Activated CD4-positive, CD25-positive, alpha-beta regulatory T cell treated with anti-CD3 and anti-CD28 coated beads, Interleukin-2, amount 50 U/mL, for 72 hours (primary cell): ENCODE measurements at places on chromosomes 6 and 20.

DNA sequence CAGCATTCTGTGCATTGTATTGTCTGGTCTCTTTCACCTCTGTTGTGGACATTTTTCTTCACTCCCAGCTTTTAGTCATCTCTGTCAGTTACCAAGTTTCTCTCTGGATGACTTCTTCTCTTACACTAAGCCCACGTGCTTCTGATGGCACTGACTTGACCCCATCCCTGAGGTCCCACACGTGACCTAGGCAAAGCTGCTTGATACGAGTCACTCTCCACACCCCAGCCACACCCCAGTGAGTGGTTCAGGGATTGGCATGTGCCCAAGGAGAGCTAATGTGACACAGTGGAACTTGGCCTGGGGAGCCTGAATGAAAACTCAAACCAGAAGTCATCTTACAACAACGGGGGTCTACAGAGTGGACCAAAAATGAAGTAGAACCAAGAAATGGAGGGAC, 32.2 kb downstream of the HTR1E start:
- DNase-seq, result no peak

DNA sequence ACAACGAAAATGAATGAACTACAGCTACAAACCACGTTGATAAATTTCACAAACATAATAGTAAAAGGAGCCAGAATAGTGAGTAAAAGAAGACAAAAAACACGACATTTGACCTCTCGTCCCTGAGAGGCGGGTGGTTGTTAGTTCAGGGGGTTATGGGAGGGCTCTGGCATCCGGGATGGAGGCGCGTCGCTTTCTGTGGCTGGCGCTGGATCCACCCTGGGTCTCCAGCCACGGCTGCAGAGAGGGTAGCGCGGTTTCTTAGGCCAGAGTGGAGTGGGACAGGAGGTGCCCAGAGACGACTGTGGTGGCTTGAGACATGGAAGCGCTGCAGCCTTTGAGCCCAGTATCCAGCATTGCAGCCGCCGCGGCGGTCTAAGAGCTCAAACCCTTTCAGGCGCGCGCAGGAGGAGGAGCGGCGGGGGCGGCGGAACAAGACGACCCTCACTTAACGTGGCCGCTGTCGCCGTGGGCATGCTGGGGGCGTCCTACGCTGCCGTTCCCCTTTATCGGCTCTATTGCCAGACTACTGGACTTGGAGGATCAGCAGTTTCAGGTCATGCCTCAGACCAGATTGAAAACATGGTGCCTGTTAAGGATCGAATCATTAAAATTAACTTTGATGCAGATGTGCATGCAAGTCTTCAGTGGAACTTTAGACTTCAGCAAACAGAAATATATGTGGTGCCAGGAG, 3.7 kb upstream of the ZSCAN23 start:
- no peak for DNase-seq

DNA sequence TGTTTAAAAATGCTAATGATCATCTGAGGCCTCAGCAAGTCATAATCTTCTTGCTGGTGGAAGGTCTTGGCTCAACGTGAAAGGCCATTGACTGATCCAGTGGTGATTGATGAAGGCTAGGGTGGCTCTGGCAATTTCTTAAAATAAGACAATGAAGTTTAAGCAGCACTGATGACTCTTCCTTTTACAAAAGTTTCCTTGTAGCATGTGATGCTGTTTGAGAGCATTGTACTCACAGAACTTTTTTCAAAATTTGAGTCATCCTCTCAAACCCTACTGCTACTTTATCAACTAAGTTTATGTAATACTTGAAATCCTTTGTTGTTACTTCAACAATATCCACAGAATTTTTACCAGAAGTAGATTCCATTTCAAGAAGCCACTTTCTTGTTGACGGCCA, 382.3 kb downstream of the ESR1 start:
- DNase-seq, result no peak

DNA sequence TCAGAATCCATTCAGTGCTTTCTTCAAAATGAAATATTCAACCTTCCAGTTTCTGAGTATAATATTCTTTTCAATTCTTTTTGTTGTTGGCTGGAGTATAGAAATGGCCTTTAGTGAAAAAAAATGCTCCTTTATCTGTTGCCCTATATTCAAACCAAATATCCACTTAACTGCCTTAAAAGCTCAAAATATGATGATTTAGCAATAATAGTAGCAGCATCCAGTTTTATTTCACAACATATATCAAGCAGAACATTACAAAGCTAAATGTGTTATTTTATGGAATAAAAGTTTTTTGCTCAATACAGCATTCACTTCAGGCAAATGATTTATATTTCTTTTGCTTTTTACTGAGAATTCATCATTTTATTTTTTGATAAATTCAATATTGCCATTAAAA, 322.4 kb upstream of the EYS start:
- DNase-seq, result no peak

- no peak for DNase-seq
Observed at GRCh38 chr6:34806738-34807453, 15.0 kb downstream of the BLTP3A start.

- DNase-seq, result no peak
Observed at GRCh38 chr20:46962452-46963195, 68.0 kb downstream of the EYA2 start.

GRCh38 chr6:170102038-170102437, 188.8 kb downstream of the DLL1 start:
- no peak for DNase-seq

GRCh38 chr6:126804332-126805064, 314.0 kb upstream of the RSPO3 start:
- DNase-seq, result no peak

DNA sequence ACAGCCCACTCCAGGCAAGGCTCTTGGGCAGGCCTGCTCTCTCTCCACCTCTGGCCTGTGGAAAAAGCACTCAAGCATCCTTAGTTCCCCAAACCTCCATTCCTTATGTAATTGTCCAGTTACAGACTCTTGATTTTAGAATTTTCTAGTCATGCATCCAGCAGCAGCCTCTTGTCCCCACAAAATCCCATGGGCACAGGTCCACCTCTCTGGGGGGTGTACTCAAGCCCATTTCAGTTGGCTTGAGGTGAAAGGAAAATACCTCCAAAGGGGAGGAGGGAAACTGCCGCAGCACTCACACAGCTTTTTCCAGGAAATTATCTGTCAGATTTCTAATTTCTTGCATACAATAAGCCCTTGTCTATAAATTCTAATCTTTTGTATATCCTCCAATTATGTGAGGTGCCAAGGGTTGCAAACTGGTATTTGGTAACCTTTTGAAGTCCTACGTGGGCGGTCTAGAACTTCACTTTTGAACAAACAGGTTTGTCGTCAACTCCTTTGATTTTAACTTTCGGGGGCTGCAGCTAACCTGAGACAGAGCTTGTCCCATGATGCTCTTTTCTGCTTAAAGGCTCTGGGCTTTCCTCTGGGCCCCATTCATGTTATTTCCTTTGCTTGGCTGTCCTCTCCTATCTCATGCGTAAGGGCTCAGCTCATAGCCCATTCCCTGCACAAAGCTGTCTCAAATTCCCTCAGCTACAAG, 104.7 kb upstream of the CEP85L start:
- no peak for DNase-seq

DNA sequence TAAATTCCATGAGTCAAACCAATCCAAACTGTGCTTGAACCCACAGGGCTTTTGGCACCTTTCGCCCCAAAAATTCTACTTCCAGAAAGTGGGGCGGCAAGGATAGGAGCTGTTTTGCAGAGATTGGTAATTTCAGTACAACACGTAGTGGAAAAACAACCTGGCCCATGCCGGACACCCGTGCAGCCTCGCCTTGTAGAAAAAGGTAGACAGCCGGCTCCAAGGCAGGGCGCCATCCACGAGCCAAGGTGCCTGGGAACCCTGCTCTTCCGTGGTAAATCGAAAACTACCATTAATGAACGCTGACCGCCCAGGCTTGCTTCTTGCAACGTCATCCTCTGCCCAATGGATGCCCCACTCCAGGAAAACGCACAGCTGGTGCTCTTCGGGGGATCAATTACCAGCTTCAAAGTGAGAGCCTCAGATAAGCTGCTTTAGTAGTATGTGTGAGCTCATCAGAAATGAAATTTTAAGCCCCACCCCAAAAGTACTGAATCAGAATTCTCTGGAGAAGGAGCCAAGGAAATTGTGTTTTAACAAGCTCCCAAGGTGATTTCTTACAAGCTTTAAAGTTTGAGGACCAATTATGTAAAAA, 1.8 kb downstream of the OOEP start:
- no peak for DNase-seq

GRCh38 chr6:112214739-112215269, 39.6 kb downstream of the LAMA4 start:
- no peak for DNase-seq

GRCh38 chr6:169852504-169853195, 101.2 kb downstream of the ERMARD start:
- DNase-seq, result no peak

DNA sequence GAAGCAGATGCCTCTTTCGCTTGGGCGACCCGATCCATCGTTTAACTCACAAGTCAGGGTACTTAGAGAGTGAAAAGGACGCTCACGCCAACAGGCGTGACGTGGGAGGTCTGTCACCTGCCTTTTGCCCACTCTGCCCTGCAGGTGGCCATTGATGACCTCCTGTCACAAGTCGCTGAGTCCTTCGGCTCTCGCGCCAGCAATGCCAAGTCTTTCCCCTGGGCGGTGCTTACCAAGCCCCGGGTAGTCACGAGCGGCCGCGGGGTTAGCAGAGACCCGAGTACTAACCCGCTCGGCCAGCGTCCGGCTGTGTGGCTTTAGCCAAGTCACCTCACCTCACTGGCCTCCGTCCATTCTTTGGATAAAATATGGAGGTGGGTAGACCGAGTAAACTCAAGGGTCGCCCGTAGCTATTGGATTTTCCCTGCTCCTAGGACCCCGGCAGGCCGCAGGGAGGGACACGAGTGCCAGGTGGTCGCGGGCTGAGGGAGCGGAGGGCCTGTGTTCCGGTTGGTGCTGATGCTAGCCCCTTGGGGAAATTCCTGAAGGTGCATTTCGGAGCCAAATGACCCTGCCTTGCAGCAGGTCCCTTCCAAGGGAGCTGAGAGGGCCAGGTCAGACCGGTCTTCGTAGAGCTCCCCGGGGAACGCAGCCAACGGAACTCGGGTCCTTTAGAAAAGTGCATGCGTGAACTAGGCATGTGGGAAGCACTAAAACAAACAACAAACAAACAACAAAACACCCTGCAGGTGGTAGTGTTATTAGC, 668 bp downstream of the PKIB start:
- DNase-seq, result no peak

DNA sequence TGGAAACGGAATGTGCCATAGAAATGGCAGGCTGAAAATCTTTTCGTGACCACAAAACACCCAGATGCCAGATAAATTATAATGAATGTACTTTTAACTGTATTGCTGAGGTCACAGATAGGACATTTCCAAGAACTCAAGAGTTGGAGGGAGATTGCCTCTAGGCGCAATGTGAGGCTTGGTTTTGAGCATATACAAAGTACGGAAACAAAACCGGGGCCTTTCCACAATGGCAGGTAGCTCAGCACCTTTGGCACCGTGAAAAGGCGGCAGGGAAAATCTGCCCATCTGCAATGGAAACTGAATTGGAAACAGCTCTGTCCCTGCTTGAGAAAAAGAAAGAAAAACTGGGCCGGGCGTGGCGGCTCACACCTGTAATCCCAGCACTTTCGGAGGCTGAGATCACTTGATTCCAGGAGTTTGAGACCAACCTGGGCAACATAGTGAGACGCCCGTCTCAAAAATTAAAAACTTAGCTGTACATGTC, 10.5 kb upstream of the C20orf144 start:
- DNase-seq, result no peak

DNA sequence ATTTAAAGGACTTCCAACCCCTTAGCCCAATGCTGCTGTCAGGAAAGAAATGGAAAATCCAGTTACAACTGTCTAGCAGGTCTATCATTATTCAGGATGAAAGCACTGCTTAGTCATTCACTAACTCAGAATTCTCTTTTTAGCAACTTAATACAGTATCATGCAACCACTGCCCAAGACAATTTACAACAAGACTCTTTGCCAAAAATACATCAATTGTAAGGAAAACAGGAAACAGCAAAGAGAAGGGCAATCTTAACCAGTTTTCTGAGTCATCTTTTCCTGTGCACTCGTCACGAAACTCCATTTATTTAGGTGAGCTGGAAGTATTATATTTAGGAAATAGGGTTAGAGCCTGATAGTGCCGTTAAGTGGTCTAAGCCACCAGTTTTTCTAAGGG, 1197.7 kb upstream of the CITED2 start:
- DNase-seq, result no peak

- DNase-seq, result no peak
Observed at GRCh38 chr6:122347751-122348150, 51.7 kb upstream of the HSF2 start.

DNA sequence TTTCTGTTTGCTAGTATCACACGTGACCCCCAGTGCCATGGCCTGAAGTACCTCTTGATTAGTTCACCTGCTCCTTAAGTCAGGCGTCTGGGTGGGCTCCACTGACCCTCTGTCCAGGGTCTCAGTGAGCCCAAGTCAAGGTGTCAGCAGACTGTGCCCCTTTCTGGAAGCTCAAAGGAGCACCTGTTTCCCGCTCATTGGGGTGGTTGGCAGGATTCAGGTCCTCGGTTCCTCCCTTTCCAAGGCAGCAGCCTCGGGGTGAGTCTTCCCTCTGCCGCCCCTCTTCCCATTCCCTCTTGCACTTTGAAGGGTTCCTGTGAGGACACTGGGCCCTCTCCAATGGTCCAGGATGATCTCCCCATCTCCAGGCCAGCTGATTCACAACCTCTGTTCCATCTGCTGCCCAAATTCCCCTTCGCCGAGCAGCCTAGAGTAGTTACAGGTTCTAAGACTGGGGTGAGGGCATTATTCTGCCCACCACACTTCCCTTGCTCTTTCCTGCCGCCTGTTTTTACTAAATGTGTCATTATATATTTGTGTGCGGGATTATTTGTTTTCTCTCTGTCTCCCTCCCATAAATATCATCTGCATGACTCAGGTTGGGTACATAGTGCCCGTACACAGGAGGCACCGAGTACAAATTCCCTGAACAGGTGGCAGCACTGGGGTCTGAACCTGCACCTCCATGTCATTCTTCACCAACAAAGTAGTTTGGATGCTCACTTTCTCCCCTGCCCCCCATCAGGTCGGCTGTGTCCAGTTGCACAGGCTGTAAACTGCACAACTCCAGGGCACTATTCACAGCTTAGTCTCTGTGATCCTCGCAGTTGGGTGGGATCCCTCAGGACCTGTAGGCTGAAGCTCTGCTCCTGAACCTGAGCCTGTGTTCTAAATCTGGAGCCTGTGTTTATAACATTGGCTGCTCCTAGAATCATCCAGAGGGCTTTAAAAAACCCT, 58.5 kb downstream of the RBM38 start:
- DNase-seq, result no peak
